ENCODE measurements at places on chromosomes 5 and 9. TPM values are rescaled to one million over a fixed set of nuclear protein-coding genes. Genes with fewer than 3 reads are reported as not detected.

DNA sequence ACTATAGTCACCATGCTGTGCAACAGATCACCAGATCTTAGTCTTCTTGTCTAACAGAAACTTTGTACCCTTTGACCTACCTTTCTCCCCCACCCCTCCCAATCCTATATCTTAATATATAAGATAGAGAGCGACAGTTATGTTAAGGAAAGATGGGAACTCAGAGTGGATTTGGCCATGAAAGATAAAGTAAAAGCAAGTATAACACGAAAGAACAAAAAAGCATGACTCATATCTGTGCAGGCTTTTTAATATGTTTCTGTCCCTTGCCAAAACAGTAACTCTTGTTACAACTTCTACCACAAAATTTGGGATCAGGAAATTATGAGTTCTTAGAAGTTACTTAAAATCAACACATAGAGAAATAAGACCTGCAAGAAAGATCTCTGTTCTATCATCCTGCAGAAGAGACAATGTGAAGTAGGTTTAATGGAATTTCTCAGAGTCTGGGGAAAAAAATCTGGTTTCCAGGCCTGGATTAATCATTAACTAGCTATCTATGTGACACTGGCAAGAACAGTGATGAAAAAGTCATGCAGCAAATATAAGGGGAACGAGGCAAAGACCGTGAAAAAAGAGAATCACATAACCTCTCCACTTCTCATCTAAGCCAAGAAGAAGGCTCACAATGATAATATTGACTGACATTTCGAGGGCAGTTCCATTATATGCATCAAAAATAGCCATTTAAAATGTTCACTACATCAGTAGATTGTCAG lies 18.6 kb downstream of the BAAT start:
- H3K36me3 ChIP-seq = no peaks in the 10 kb centered on the region
- H3K4me1 ChIP-seq = no peaks in the 10 kb centered on the region
- peaks cover 2% of the 10 kb centered on the region for H3K27me3 ChIP-seq
- H3K27ac ChIP-seq = no peak overlapping the region
- no peak for DNase-seq

GRCh38 chr9:19493174-19493811 lies 84.5 kb downstream of the ACER2 start:
- H3K36me3 ChIP-seq = no peaks in the 10 kb centered on the region
- H3K27ac ChIP-seq = no peak overlapping the region
- H3K4me3 ChIP-seq = peak overlapping the region; percentile 9
- peaks cover 3% of the 10 kb centered on the region for H3K27me3 ChIP-seq

Gene TMEM215
- not detected for total RNA-seq

Gene TTC1
- total RNA-seq = 68.0 TPM

DNA sequence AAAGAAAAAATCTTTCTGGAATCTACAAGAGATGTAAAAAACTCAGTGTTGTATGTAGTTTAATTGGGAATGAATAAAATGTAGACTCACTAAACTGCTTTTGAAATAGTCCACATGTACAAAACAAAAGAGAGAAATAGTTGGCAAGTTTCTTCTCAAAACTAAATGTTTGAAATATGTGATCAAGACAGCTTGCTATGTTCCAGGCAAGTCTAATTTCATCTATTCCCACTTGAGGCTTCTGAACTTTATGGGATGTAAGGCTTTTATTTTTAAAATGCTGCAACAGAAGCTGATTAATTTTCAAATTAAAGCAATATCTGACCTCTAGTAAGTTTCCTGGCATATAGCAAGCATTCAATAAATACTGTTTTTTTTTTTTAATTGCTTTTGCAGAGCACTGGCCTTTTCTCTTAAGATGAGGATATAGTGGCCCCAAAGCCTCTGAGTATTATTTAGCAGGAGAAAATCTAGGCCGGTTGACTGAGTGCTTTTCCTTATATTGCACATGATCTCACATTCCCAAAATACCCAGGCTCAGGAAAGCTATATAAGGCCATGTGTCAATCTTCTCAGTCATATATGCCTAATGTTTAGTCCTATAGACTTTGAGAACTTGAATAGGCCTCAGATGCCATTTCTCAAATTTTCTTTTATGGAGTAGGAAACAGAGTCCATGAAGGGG lies 183.2 kb downstream of the NTRK2 start:
- H3K4me3 ChIP-seq = no peak overlapping the region
- DNase-seq = no peak
- no peaks in the 10 kb centered on the region for H3K36me3 ChIP-seq
- no peaks in the 10 kb centered on the region for H3K4me1 ChIP-seq
- H3K27me3 ChIP-seq = no peaks in the 10 kb centered on the region
- H3K27ac ChIP-seq = no peak overlapping the region

All from activated CD4-positive, alpha-beta T cell treated with anti-CD3 and anti-CD28 coated beads, Interleukin-2, amount 10 ng/mL, durations not matched to agents 24 days and 14 days (primary cell).